B cell (primary cell): ENCODE measurements at places on chromosomes 12 and 14. TPM values are rescaled to one million over a fixed set of nuclear protein-coding genes. Genes with fewer than 3 reads are reported as not detected.

DNA sequence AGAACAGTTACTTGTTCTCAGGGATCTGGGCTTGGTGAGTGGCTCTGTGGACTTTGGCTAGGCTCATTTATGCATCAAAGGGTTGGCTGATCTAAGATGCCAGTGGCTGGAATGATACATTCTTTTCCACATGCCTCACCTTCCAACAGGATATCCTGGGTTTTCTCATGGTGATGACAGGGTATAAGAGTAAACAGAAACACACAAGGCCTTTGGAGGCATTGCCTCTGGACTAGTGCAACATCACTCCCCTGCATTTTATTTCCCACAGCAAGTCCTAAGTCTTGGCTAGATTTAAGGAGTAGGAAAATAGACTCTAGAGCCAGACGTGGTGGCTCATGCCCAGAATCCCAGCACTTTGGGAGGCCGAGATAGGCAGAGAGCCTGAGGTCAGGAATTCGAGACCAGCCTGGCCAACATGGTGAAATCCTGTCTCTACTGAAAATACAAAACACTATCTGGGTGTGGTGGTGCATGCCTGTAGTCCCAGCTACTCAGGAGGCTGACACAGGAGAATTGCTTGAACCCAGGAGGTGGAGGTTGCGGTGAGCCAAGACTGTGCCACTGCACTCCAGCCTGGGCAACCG lies 47.9 kb downstream of the RPH3A start:
- DNase-seq, result no peak

GRCh38 chr14:91754819-91755218 lies 22.9 kb upstream of the CATSPERB start:
- no peak for DNase-seq

DNA sequence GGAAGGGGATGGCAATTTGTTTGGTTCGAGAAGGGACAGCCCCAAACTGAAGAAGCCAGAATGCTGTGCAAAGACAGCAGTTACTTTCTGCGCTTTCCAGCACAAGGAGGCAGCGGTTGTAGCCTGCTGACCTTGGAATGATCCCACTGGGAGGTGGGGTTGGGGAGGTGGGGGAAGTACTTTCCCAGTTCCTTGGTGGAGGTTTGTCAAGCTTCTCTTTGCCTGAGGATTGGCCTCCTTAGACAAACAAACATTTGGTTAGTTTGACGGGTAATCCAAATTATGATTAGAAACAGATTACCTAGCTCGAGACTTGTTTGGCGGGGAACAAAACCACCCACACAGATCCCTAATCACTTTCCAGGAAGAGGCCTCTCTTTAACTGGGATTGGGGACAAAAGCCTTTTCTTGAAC lies 79.1 kb upstream of the EGLN3 start:
- DNase-seq, result no peak

DNA sequence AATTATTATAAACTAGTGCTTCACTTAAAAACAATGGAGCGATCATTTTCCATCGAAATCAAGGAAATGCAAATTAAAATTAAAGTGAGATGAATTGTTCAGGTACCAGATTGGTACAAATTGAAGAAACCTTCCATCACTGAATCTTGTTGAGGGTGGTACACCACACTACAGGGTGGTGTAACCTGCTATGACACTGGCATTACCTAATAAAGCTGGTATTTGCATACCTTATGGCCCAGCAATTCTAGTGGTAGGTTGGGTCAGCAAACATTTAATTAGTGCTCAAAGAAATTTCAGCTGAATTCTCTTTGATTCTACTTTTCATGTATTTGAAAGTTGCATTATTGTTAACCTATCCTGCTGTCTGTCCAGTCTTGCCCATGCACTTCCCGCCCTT lies 9.2 kb downstream of the TIGAR start:
- no peak for DNase-seq

DNA sequence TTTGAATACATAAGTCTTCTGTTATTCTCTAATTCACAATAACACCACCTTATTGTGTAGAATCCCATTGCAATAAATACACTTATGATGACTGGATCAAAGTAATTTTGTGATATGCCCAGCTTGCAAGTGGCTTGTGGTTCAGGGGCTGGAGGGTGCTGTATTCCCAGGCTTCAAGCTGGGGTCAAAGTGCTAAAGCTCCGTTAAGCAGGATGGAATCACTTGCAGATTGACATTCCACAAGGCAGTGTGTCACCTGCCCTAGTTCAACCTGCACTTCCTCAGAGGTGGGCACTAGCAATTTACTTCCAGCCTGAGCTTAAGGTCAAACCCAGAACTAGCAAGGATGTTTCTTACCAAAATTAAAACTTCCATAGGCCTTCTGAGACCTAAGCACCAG lies 166.6 kb downstream of the SSPN start:
- no peak for DNase-seq

Gene AMDHD1
- 1.3 and 1.5 TPM in 2 replicates for total RNA-seq
